Amygdala (tissue), 56 donors: ENCODE measurements at places on chromosomes 4 and X.

- no peak for DNase-seq
Observed at GRCh38 chr4:138297743-138298405, 55.7 kb upstream of the SLC7A11 start.

- DNase-seq, result no peak
Observed at GRCh38 chr4:77845400-77845799, 17.2 kb upstream of the MRPL1 start.

- DNase-seq, result no peak
Observed at GRCh38 chr4:145251391-145251790, 71.0 kb upstream of the OTUD4 start.

DNA sequence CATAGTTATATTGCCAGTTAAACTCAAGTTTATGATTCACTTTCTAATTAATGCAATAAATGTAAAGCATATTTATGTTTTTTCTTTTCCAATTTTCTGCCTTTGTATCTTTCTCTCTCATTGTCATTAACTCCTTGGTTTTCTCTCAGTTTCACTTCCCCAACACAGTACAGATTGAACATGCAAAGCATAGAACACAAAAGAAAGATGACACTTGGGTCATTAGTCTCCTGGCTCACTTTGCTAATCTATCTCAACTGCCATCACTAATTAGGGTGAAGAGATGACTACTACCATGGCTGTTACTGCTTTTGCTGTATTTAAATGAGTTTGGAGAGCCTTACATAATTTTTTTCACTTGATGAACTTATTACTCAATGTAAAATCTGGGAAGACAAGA lies 12.3 kb upstream of the NAA11 start:
- no peak for DNase-seq

DNA sequence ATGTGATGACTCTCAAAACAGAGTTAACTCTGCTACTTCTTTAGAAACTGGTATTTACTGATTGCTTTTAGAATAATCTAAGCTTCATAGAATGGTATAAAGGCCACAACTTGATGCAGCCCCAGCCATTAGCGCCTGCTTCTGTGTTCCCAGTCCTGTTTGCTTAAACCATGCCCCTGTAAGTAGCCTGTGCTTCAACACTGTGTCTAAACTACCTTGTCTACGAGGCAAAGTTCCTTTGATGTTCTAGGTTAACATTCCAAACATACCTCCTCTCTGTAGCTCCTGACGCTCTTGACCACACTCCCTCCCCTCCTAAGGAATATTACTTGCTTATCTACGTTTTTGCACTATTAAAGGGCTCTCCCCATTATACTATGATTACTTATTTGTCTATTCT lies 352.5 kb upstream of the ADGRL3 start:
- DNase-seq, result no peak

- DNase-seq, result no peak
Observed at GRCh38 chrX:153214934-153215333, 35.9 kb downstream of the MAGEA1 start.

GRCh38 chr4:2599304-2599654 lies 62.8 kb downstream of the FAM193A start:
- no peak for DNase-seq

DNA sequence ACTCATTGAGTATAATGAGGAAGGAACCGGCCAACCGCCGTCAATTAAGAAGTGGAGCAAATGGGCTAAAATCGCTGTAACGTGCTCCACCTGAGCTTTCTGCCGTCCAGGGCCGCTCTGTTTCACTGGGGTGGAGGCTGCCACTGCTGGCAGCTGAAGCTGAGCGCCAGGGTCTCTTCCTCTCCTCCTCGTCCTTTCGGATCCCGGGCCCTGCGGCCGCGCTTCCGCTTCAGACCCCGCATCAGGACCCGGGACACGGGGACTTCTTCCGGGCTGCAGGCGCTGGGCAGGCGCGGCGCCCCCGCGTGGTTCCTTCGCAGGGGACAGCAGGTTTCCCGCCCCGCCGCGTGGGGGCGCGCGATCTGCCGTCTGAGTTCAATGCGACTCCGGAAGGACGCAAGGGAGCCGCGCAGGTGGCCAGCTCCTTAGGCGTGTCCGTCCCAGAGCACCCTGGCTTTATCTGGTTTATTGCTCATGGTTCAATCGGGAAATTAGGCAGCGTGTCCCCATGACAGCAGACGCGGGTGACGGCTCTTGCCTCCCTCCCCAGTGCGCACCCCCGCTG lies 519.8 kb downstream of the TRIML1 start:
- DNase-seq, result no peak

GRCh38 chr4:139441029-139441428 lies 12.9 kb upstream of the RAB33B start:
- DNase-seq, result no peak

GRCh38 chr4:6771229-6771671 lies 11.3 kb upstream of the KIAA0232 start:
- no peak for DNase-seq

DNA sequence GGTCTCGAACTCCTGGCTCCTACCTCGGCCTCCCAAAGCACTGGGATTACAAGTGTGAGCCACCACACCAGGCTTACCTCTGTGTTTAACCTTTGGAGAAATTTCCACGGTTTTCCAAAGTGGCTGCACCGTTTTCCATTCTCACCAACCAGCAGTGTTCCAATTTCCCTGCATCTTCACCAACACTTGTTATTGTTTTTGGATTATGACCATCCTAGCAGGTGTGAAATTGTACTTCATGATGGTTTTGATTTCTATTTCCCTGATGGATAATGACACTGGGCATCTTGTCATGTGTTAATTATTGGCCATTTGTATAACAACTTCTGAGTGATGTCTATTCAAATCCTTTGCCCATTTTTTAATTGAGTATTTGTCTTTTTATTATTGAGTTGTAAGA lies 2.7 kb upstream of the MAP3K15 start:
- no peak for DNase-seq

- no peak for DNase-seq
Observed at GRCh38 chrX:65741823-65742222, 74.4 kb downstream of the MSN start.

GRCh38 chrX:139222511-139223200 lies 307.9 kb upstream of the F9 start:
- no peak for DNase-seq

DNA sequence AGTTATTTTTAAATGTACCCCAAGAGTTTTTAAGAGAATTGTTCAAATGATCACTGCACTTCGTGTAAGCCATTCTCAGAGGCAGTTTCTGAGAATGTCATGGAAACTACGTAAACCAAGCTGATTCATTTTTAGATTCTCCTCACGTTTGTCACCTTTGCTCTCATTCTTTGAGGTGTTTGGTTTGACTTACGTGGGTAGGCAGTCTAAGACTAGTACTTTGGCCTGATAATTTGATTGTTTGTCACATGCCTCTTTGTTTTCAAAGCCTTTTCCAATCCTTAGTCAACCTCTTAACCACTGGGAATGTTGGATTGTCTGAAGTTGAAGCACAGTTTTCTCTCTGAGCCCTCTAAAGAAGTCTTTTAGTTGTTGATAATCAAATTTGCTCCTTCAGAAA lies 10.5 kb downstream of the SEPTIN11 start:
- DNase-seq, result no peak

GRCh38 chr4:186193851-186194250 lies 2.5 kb downstream of the CYP4V2 start:
- no peak for DNase-seq

DNA sequence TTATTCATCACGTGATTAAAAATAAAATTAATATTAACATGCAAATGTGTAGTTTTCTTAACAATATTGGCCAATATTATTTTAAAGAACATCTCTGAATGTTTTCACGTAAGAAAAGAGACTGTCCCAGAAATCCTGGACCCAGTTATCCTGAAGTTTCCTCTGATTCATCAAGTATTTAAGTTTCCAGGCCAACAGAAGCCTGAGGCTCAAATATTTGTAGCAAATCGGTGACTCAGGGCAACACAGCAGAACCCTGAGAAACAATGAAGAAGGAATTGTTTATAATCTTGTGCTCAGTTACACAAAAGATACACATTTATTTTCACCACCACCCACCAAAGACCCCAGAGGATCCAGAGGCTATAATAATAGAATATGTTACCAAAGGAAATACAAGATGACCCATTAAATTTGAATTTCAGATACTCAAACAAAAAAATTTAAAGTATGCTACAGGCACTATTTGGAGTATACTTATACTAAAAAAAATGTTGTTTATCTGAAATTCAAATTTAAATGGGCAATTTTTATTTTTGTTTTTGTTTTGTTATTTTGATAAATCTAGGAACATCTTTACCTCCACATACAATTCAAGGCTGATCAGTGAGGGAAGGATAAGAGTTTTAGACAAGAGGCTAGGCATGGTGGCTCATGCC lies 33.9 kb upstream of the SLC7A11 start:
- no peak for DNase-seq

DNA sequence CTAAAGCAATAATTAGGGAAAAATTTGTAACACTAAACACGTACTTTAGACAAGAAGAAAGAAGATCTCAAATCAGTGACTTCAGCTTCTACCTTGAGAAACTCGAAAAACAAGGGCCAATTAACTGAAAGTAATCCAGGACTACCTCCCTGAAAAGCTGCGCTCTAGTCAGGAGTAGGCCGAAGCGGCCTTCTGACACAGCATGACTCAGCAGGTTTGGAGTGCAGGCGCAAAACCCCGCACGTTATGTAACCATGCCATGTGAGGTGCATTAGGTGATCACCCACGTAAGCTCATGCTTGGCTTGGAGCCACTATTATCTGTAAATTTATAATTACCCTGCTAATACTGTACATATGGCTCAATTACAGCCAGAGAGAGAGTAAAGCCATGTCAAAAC lies 52.8 kb upstream of the CCDC149 start:
- no peak for DNase-seq

DNA sequence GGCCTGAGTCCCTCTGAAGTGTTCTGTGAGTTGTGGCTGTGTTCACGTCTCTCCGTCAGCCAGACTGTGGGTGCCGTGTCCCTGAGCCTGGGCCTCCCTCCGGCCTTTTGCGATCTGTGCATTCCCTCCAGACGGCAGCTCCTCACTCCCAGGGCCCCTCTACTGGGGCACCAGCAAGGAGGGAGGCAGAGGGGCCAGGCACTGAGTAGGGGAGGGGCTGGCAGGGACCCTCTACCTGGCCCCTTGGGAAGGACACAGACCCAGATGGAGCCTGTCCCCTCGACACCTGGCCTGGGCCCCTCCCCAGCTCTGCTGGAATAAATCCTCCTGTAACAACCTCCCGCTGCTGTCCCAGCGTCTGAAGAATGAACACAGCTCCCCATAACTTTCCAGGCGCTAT lies 110.0 kb upstream of the NKX1-1 start:
- no peak for DNase-seq

GRCh38 chr4:132587626-132588025 lies 561.5 kb upstream of the PCDH10 start:
- no peak for DNase-seq

DNA sequence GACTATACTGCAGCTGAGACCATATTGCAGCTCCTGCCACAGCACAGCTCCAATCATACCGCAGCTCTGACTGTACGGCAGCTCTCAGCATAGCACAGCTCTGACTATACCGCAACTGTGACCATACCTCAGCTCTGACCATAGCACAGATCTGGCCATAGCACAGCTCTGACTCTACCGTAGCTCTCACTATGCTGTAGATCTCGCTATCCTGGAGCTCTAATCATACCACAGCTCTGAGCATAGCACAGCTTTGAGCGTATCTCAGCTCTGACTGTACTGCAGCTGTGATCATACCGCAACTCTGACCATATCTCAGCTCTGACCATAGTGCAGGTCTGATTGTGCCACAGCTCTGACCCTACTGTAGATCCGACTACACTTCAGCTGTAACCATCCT lies 139.2 kb downstream of the ASMT start:
- DNase-seq, result no peak

DNA sequence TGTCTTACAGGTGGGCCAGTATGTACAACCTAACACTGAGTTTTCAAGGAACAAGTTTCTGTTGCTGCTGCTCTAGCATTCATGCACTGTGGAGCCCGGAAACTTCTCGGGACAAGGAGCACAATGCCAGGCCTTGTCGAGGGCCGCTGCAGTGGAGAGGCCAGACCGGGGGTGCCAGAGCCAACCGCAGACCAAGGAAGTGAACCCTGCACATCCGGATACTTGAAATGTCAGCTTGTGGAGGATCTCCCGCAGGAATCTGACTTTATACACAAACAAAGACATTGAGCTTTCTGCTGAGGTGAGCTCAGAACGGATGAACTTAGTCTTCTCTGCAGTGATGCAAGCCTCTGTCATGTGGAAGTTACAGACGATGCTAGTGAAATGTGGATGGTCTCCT lies 99.5 kb downstream of the ZNF827 start:
- peak; percentile 17 for DNase-seq

GRCh38 chr4:165905405-165906027 lies 32.5 kb downstream of the TLL1 start:
- no peak for DNase-seq

DNA sequence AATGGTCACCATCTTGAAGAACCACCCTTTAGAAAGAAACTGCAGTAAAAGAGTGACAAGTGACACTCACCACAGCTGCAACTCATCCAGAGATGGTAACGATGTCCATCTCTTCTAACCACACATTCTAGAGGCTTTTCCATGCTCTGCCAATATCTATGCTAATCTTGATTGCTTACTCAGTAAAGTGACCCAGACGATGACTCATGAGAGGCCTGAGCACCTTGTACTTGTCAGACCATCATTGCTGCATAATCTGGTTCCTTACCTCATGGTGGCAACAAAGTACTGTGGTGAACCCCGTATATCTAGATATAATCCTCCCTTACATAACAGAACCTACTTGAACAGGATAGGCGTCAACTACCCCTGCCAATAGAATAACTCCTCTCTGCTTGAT lies 75.6 kb downstream of the CCNG2 start:
- DNase-seq, result no peak

DNA sequence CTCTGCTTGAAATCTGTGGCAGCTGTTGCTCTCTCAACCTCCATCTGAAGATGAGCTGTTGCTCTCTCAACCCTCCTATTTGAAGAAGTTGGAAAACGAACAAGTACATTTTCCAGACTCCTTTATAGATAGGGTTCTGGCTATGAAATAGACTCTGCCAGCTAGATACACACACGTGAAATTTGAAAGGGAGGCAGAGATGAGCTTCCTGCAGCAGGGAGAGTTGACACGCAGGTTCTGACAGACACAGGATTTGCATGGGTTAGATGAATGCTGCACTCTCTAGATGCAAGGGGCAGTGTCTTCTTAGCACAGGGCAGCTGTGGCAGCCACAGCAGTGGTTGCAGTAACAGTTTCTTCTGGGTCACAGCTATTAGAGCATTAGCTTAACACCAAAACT lies 8.0 kb upstream of the PYURF start:
- DNase-seq, result no peak

DNA sequence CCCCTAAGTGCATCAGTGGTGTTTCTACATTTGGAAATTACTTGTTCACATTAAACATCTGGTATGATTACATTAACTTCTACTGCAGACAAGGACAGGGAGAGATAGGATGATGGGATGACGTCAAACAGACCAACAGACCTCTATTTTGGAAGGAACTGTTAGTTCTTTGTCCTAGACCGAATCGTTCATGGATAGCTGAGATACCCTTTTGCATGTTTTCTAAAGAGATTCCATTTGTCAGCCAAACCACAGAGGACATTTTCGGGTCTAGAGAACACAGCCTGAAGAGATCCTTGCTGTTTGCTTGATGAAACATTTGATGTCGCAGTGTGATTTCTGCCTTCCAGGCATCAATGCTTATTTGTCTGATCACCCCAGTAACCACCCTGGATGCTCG lies 27.7 kb downstream of the CHST7 start:
- DNase-seq, result no peak

GRCh38 chr4:42819863-42820514 lies 72.5 kb upstream of the GRXCR1 start:
- no peak for DNase-seq
